ENCODE measurements at places on chromosomes 6 and 20.

GRCh38 chr6:42104095-42104803 lies 38.2 kb downstream of the C6orf132 start:
- no peak for DNase-seq

- DNase-seq = no peak
These were observed 4.7 kb upstream of the DNAJC5 start for GRCh38 chr20:63890201-63890576.

GRCh38 chr6:16740097-16740496 lies 21.2 kb downstream of the ATXN1 start:
- no peak for DNase-seq

GRCh38 chr6:127297502-127298070 lies 30.9 kb downstream of the RNF146 start:
- DNase-seq = no peak

GRCh38 chr6:150176152-150176551 lies 33.3 kb downstream of the PPP1R14C start:
- no peak for DNase-seq

DNA sequence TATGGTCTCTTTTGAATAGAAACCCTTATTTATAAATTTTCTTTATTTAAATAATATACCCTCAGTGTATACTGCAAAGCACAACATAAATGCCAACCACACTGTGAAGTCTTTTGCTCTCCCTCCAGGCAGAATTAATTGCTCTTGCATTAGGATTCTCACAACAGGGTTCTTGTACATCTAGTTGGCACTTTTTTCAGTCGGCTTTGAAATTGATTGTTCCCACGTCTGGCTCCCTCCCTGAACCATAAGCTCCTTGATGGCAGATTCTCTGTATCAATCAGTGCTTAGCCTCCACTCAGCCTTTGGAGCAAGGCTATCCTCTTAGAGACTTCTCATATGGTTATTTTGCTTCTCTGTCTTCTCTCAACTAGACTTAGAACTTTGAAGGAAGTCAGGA lies 288.0 kb upstream of the POU3F2 start:
- DNase-seq = no peak

DNA sequence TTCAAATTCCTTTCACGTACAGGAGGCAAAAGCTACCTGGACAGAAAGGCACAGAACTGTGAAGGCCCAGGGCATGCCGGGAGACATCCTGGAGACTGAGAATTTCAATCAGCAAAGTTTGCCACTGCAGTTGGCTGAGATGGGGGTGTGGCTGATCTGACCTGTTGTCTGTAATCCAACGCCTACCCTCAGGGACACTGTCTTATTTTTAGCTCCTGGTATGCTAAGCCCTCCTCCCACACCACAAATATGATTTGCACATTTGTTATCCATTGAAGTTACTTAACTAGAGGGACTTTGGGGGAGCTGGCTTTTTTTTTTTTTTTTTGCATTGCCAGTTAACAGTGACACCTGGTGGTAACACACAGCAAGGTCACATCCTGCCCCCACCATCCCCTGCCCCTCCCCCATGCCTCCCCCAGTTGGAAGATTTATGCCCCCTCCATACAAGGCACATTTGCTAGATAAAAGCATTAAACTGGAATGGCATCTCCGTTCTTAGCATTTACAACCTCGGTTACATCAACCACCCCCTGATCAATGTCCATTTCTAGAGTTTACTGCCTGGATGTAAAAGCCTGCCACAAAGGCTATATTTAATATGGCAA lies 40.4 kb downstream of the TTI1 start:
- peak; percentile 23 for DNase-seq

- DNase-seq = no peak
These were observed 75.0 kb downstream of the NOL4L start for GRCh38 chr20:32510120-32510600.

DNA sequence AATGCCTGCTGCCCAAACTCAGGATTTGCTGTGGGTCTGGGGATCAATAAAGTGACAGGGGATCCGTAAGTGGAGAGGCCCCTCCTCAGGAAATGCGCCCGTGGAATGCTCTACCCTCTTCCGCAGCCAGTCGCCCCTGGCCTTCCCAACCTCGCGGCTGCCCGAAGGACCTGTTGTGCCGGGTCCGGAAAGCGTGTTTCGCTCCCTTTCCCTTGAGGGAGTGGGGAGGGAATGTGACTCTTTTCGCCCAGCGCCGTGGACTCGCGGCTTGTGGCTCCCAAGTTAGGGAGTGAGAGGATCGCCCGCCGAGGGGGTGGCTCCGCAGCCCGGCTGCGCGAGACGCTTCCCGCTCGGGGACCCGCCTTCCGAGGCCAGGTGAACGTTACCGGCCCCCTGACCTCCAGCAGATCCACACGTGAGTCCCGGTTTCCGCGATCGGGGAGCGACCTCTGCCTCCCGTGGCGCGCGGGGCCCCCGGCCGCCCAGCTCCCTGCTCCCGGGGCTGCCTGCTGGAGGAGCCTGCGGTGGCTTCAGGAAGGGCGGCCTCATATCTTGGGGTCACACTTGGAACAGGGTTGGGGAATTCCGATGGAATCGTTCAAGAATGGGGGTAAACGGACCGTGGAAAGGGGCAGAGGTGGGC lies 666 bp downstream of the TPD52L1 start:
- DNase-seq = no peak

DNA sequence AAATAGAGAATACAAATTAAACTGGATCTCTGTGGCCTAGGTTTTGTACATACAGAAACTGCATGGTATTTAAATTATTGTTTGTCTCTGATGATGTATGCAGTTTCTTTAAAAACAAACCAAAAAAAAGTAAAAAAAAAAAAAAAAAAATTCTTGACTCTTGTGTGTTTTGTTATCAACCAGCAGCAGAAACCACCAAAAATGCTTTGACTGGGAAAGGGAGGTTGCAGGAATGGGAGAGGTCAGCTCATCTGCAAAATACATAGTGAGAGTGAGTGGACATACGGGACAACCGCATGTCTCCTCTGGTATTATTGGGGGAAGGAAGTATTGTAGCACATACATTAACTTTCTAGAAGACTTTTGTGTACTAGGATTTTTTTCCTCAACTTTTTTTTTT lies 38.0 kb downstream of the TBC1D7 start:
- DNase-seq = no peak

DNA sequence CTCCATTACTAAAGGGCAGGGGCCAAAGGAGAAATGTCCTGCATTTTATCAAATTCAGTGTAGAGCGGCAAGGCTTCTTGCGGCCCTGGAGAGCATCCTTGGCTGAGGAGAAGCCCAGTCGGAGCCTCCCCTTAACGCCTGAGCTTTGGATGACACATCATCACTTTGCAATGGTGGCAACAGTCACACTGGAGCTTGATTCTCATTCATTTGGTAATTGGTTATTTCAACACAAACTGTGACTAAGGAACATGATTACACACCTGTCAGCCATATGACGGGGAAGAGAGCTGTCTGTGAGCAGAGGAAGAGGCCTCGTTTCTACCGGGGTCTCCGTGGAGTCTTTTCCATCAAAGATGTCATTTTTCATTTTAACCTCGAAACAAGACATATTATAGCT lies 81.4 kb downstream of the SOBP start:
- DNase-seq = no peak

DNA sequence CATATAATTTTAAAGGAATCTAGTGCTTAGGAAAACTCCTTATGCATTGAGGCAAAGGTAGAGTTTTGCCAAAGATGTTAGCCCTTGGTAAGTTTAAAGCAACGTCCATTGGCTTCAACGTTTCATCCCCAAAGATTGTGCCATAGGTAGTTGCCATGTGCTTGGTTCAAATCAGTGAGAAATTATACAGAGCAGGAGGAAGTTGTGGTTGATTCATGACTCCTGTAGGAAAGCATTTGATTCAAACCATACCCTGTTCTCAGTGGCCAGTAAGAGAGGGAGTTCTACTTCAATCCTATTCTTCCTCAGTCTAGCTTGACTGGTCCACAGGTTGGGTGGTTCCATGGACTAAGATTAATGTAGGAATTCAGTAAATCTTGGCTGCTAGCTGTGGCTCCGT lies 535.6 kb downstream of the QKI start:
- no peak for DNase-seq

GRCh38 chr6:108559884-108560462 lies 744 bp upstream of the FOXO3 start:
- DNase-seq = peak; percentile 82

- no peak for DNase-seq
These were observed 320.6 kb upstream of the AGPAT4 start for GRCh38 chr6:161594412-161594811.

GRCh38 chr6:161438430-161439030 lies 164.7 kb upstream of the AGPAT4 start:
- DNase-seq = no peak

DNA sequence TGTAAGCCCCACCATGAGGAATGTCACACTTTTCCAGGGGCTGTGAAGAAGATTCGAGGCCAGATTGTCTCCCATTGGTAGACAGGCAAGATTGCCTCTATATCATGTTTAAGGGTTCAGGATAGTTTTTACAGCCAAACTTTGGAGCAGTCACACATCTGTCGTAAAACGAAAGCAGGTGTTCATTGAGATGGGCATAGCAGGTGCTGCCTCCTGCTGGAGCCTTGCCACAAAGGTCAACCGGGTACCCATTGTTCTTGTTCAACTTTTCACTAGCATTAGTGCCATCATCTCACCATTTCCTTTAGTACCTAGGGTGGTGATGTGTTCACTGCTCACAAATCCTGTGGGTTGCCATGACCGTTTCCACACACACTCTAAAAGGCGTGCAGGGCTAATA lies 198.3 kb downstream of the HTR1B start:
- DNase-seq = no peak

- no peak for DNase-seq
These were observed 11.5 kb upstream of the CCDC170 start for GRCh38 chr6:151482290-151482689.

DNA sequence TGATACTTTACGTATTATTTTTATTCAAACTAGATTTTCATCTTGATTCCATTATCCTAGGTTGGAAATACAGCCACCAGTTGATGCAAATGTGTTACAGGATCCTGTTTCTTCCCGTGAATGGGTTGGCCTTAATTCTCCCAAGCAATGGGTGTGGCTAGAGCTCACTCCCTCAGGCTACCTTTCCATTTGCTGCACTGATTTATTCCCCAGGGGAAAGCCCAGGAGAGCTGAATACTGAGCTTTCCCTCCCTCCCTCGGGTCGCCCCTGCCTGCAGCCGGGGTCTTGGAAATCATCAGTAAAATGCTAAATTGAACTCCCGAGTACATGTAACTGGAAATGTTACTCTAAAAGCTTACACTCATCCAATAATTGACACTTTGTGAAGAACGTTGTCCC lies 9.9 kb downstream of the SMOC2 start:
- no peak for DNase-seq

DNA sequence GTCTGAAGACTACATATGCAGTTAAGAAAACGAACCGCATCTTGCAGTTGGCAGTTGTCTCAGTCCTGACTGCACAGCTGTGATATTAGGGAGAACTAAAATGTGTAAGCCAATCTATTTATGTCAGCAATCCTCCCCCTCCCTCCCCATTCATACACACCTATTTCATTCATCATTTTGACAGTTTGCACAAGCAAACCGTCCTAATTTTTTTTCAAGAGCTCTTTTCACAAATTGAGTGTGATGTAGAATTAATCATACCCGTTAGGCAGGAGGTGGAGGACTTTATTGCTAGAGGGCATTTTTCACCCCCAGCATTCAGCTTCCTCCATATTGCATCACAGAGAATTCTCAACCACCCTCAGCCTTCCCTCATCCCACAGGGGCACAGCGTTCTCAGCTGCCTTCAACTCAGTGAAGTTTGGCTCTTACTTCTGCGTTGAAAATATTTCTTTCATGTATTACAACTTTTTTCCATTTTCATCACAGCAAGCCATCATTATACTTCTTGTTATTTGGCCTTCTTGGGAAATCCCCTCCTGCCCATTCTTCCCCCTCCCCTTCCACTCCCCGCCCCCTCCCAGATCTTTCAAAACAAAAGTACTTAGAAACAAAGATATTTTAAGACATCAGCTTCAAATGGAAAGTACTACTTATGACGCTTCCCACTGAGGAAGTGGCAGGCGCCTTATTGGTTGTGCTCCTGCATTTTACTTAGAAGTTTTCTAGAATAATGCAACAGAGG lies 37.5 kb downstream of the NOX3 start:
- DNase-seq = no peak

- DNase-seq = no peak
These were observed 169.0 kb upstream of the GJE1 start for GRCh38 chr6:141963543-141964295.

DNA sequence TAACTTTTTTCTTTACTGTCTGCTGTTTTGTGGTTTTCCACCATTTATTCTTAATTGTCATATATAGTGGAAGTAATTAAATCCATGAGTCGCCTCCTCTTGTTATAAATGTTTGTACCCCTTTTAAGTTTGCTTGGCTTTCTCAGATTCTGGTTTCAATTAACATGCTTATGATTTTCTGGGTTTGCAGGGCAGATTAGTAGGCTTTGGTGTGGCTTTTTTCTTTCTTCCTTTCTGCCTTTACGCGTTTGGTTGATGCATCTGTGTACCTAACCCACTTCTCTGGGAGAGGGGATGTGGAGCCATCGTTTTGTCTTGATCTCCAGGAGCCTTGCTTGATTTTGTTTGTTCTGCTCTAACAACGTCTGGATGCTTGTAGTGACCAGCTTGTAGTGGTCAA lies 100.4 kb downstream of the JARID2 start:
- no peak for DNase-seq

GRCh38 chr6:30769088-30769852 lies 24.9 kb upstream of the IER3 start:
- peak; percentile 98 for DNase-seq

DNA sequence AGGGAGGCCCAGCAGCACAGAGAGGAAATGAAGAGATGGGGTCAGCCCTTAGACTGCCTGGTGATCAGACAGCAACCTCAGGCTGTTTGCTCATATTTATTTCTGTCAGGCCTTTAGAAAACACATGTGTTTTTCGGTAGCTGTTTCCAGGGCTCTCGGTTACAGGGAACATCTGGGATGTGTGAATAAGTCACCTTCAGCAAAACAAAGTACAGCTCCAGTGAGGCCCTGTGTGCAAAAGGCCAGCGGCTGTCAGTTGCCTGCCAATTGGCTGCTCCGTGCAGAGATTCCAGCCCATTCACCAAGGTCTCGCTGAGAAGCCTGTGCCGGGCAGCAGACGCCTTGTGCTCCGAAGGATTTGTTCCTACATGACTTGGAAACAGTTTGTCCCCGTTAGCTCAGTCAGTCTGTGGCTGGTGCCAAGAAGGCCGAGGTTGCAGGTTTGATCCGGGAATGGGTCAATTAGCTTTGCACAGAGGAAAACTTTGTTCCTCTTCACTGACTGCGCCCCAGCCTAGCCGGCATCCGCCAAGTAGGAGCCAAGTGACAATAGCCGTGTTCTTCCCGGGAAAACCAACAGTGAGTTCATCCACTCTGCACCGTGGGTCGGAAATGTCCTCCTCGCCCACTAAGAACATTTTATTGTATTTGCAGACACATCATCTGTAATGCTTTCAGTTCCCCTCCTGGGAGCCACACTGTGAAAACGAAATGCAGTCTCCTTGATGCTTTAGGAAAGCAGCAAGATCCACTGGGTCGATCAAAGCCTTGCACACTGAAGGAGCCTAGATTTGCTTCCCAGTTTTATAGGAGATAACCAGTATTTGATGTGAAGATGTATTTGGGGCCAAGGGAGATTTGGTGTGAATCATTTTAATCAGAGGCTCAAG lies 315.4 kb upstream of the CDYL start:
- no peak for DNase-seq

Data from RKO (cell line).